Activated naive CD4-positive, alpha-beta T cell treated with anti-CD3 and anti-CD28 coated beads for 36 hours (primary cell): ENCODE measurements at places on chromosomes 1 and 21. TPM values are rescaled to one million over a fixed set of nuclear protein-coding genes. Genes with fewer than 3 reads are reported as not detected.

Gene CYB5RL
- total RNA-seq = 13.6 TPM

Gene CYP4A11
- total RNA-seq = not detected

Gene ABCA4
- total RNA-seq = 0.14 TPM

Gene MAP3K21
- total RNA-seq = 2.0 TPM

Gene ADAM30
- total RNA-seq = not detected

Gene SPRR5
- total RNA-seq = not detected

Gene MATN1
- total RNA-seq = 0.36 TPM

Gene TFF1
- not detected for total RNA-seq

Gene FAM72B
- 52.3 TPM for total RNA-seq

Gene SLAMF9
- not detected for total RNA-seq

Gene TSPEAR
- not detected for total RNA-seq

Gene SMIM11
- 16.5 TPM for total RNA-seq

Gene TADA1
- 19.6 TPM for total RNA-seq

Gene MCOLN3
- 0.19 TPM for total RNA-seq

Gene MAP10
- 0.54 TPM for total RNA-seq

Gene FAM151A
- not detected for total RNA-seq

Gene CFAP107
- total RNA-seq = not detected

Gene TAS1R1
- total RNA-seq = not detected

Gene ETNK2
- 0.77 TPM for total RNA-seq

Gene PLA2G2C
- total RNA-seq = 0.94 TPM
